OCI-M1 (cell line): ENCODE measurements at places on chromosomes 3 and 15.
A peak's percentile ranks its signal among the peaks of the same experiment; 100 is the strongest.

DNA sequence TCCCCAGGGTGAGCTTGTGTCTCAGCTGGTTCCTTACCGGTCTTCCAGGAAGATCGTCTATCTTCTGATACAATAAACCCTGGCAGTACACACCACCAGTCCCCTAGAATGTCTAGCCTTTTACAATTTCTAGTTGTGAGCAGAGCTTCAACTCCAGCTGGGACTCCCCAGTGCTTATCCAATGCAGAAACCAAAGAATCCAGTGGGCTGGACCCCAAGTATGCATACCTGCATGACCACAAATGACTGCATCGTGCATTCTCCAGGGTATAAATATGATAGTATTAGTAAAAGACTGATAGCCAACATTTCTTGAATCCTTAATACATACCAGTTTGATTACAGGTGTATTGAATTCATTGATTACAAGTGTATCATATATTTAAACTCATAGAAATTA, 176.0 kb downstream of the SATB1 start:
- DNase-seq = no peak

DNA sequence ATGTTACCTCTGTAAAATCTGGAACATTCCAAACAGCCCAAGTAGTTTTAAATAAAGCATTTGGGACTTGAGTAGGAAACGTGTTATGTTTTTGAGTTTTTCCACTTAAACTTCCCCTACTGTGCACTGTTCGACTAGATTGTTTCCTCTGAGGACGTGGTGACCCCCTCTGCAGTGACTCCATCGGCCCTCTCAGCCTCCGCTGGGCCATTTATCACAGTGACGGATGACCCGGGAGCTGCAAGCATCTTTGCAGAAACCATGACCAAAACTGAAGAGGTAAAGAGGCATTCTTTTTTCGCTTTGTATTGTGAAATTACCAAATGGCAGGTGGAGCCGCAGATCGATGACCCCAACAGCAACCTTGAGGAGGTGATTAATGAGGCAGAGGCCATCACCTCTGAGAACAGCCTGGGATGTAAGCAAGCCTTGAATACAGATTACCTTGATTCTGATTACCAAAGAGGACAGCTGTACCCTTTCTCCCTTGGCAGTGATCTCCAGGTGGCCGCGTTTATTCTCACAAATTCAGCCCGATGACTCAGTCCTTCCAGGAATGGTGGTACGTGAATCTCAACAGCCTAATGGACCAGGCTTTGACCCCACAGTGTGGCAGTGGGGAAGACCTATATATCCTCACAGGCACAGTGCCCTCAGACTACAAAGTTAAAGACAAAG, 79.1 kb upstream of the FAN1 start:
- no peak for DNase-seq

GRCh38 chr3:69226071-69226470, 103.7 kb upstream of the LMOD3 start:
- DNase-seq = no peak

GRCh38 chr3:197212290-197212689, 86.1 kb downstream of the DLG1 start:
- DNase-seq = no peak

DNA sequence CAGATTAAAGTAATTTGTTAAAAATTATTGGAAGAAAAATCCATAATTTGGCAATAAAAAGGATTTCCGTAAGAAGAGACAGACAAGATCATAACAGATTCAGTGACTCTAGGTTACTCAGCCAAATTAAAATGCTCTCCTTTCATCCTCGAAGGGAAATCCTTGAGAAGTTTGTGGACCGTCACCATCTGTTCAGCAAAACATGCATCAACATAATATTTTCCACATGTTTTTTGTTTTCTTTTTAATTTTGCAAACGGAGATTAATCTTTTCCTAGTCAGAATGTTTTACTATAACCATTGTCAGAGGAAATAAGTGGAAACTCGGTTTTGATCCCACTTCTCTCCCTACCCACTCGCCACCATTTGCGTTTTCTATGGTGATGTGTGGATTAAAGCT, 128.3 kb downstream of the TMCO5A start:
- DNase-seq = no peak

GRCh38 chr15:33132722-33133345, 61.7 kb downstream of the FMN1 start:
- peak; percentile 65 for DNase-seq

DNA sequence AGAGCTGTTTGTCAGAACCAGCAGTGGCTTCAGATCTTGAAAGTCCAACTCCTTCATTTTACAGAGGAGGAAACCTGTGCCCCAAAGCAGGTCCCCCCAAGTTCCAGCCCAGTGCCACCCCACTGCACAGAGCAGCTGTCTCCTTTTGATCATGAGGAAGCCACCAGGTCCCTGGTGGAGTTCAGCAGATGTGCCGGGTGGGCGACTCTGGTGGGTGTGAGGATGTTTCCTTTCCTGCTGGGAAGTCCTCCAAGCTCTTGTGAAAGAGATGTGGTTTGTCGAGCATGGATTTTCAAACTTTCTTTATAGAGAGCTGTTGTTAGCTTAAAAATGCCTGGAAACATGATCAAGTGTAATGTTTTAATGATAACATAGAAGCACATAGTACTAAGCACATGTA, 52.0 kb downstream of the SMAD3 start:
- no peak for DNase-seq

DNA sequence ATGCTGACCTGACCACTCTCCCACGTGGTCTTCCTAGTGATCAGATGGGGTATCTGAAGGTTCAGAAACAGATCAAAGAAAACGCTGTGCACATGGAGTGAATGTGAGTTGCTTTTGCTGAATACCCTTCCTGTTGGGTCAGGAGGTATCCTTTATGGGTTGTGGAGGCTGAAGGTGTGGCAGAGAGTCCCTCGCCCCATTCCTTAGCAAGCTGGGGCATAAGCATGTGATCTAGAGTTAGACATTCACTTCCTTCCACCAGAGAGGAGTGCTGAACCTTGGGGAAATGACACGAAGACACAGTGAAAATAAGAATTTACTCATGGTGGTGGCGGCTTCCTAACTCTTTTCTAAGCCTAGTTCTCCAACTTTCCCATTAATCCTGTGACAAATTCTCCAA, 27.8 kb upstream of the SPTBN5 start:
- no peak for DNase-seq

GRCh38 chr3:166123576-166123975, 286.4 kb upstream of the BCHE start:
- no peak for DNase-seq

GRCh38 chr3:4853749-4854140, 125.5 kb upstream of the BHLHE40 start:
- no peak for DNase-seq

- DNase-seq = no peak
These were observed 906.6 kb downstream of the ROBO1 start for GRCh38 chr3:78861156-78861555.

GRCh38 chr3:149736175-149736952, 15.9 kb downstream of the COMMD2 start:
- no peak for DNase-seq

DNA sequence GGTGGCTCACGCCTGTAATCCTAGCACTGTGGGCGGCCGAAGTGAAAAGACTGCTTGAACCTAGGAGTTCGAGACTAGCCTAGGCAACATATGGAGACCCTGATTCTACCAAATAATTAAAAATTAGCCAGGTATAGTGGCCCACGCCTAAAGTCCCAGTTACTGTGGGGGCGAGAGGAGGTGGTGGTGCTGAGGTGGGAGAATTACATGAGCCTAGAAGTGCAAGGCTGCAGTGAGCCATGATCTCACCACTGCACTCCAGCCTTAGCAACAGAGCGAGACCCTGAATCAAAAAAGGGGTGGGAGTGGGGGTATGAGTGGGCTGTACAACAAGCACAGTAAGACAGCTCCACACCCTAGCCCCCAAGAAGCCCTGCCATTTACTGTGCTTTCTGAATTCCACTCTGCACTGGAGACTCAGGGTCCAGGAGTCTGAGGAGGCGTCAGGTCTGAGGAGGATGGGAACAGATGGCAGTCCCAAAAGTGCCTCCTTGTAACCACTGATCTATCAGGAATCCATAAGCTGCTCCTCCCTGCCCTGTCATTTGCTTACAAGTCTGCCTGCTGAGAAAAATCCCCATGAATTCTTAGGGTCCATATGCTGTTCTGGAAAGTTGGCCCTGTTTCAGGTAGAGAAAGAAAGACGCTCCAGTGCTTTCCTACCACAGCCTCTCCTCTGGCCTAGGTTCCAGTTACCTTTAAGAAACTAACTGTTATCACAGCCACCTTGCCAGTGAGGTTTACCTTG, 171.1 kb downstream of the MAGI1 start:
- DNase-seq = no peak

DNA sequence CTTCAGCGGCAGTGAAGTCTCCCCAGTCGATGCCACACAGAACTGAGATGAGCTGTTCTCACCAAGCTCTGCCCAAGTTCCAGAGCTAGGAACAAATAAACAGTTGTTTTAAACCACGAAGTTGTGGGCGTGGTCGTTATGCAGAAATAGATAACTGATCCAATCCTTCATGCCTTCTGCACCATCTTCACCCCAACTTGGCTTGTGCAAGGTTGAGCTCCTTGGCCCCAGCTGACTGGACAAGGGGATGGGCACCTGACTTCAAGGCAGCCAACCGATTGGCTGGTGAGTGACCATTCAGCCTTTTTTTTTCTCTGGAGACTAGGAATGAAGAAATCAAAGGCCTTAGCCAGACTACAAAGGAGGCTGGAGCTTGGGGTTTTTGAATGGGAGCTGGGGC, 23.9 kb downstream of the LINGO1 start:
- peak; percentile 47 for DNase-seq

DNA sequence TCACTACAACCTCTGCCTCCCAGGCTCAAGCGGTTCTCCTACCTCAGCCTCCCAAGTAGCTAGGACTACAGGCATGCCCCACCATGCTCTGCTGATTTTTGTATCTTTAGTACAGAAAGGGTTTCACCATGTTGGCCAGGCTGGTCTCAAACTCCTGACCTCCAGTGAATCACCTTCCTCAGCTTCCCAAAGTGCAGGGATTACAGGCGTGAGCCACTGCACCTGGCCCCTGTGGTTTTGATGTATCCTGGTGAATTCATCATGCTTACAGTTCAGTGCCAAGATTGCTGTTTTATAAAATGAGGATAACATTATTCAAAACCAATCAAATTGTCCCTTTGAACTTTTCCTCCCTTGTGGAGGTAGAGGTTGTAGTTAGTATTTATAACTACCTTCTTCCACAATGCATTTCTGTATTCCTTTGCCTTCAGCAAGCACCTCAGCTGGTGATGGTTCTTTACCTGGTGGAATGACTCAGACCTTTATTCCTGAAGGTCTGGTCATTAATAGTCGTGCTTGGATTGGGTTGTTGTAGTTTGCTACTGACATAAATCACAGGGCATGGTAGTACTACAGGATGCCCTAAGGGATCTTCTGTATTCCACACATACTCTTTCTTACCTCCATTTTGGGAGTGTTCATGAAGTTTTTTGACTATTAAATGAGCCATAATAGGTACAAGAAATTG, 76.9 kb downstream of the UBP1 start:
- DNase-seq = no peak

DNA sequence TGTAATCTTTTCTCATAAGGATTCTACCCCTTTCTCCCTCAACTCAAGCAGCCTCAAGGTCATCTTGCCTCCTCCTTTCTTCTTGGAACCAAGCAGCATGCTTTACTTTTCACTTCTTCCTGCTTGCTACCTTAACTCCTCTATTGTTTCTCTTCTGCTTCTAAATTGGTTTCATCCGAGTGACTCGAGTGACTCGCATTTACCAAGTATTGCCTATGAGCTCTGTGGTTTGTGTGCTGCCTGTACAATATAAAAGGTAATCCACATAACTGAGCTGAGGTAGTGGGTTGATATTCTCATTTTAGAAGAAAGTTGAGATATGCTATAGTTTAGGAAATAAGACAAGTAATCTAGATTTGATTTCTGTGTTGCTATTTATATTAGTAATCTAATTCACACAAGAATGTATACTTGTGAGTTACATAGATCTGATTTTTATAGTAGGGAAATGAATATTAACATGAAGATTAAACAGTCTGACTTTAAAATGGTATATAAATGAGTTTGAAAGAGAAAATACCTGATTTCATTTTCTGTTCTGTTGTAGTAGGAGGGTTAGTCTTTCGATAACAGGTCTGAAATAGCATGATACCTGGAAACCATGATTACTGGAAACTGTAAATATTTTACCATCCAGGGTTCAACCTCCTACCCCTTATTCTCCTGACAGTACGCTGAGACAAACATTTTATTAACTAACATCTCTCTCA, 5.5 kb downstream of the HHLA2 start:
- peak; percentile 59 for DNase-seq

DNA sequence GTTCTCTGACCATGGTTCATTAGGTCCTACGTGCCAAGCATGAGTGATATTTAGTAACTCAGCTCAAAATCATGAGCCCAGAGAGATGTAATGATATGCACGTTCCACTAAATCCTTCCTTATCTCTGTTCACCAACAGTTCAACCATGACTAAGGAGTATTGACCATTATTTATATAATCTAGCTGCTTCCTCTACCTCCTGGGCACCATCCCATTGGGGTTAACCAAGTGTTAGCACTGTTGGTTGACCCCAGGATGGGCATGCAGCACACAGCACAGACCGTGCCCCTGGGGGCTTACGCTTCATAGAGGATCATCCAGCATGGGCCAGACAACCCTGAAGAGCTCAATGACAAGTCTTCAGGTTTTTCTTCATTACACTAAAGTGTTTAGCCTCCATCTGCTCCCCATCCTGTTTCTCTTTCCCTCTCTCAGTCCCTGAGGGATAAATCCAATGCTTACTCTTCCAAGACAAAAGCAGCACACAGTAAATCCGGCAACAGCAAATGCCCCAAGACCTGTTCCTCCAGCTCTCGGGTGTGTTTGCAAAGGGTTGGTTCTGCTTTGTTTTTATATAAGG, 10.4 kb downstream of the FAM174B start:
- DNase-seq = peak; percentile 20

GRCh38 chr3:52615166-52615565, 70.5 kb downstream of the PBRM1 start:
- DNase-seq = no peak

DNA sequence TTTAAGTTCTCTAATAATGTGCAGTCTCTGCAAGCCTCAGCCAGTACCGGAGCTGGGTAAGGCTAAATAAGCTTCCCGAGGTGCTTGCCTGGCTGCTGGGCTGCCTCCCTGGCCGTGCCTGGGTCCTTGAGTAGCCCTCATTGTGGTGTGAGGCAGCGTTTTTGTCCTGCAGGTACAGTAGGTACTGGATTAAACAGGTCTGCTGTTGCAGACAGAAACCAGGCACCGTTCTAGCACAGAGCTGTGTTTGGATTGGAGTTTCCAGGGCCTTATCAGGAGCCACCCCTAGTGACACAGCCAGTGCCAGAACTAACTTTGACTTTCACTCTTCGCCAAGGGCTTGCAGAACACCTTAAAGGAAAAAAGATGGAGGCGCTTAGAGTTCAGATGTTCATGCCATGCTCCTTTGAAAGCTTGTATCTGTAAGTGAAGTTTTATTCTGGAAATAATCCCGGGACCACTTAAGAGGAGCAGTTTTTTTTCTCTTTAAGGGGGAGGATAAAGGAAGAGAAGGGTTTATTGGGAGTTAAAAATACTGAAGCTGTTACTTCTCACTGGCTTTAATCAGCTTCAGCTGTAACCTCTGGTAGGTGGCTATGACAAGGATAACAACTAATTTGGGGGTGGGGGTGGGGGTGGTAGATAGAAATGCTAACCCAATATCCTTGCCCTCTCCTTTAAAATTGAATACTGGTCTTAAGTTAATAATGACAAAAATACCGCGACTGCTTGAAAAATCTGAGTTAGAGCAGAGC, 126.8 kb downstream of the MITF start:
- DNase-seq = peak; percentile 72

GRCh38 chr3:111031538-111031937, 40.1 kb upstream of the NECTIN3 start:
- DNase-seq = no peak

- DNase-seq = peak; percentile 86
These were observed 24.3 kb downstream of the PGPEP1L start for GRCh38 chr15:98983334-98983733.

GRCh38 chr3:157249606-157250005, 89.7 kb upstream of the CCNL1 start:
- DNase-seq = no peak
